SK-N-SH treated with all-trans-retinoic acid at 6 μM for 48 hours (cell line): ENCODE measurements at places on chromosomes 11 and 22.

GRCh38 chr11:118620529-118621070, 13.2 kb downstream of the PHLDB1 start:
- ATAC-seq: no peak

GRCh38 chr22:34842630-34843029, 223.3 kb upstream of the ISX start:
- ATAC-seq: no peak

DNA sequence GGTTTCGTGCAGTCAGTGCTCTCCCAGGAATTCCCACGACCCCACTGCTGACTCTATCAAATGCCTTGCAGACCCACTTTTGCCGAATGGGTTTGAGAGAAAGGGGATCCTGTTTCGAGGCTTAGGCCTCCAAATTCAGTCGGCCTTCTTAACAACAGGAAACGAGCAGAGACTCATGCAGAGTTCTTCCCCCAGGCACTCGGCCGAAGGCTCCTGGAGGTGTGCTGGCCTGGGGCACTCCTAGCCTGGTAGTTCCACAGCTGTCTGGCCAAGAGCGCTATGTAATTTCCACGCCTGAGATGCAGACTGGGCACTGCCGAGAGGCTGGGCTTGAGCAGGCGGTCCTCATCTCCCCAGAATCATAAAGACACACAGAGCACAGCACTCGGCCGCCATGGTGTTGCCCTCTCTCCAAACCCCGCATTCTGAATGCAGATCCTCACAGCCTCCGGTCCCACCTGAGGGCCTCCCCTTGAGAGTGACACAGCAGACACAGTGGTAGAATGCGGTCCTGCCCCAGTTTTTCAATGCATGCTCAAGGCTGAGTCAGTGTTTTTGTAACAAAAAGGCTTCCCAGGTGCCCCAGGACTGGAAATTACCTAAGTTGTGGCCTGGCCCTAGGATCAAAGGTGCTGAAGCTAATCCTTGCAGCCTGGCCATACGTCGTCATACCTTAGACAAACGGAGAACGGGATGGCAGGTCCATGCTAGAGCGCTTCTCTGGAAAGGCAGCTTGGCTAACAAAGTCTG, 30.2 kb upstream of the BID start:
- no peak for ATAC-seq

DNA sequence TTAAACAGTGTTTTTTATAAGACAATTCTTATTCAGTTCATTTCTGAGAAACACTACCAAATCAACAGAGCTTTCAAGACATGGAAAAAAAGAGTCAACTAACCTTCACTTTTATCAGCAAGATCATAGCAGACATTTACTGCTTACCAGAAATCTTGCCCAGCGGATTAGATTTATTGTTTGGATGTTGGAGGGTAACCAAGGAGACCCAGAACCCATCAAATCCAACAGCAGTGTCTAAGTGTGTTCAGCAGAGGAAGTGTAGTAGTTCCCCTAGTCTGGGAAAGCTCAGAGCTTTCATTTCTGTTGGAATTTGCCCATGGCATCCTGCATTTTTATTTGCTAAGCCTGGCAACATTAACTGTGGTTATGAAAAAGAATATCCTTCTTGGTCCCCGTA, 2.4 kb upstream of the PGM2L1 start:
- ATAC-seq: no peak
